ENCODE measurements at places on chromosomes 5 and 9.

GRCh38 chr9:114395334-114395617 lies 7.5 kb upstream of the AKNA start:
- H3K27me3 ChIP-seq, result no peaks in the 10 kb centered on the region
- peak overlapping the region; percentile 69 for H3K27ac ChIP-seq
- H3K36me3 ChIP-seq, result peaks cover 6% of the 10 kb centered on the region
- peak overlapping the region; percentile 32 for H3K4me3 ChIP-seq

GRCh38 chr9:137988051-137988450 lies 110.5 kb downstream of the CACNA1B start:
- H3K4me1 ChIP-seq, result no peaks in the 10 kb centered on the region
- H3K27me3 ChIP-seq, result peaks cover 4% of the 10 kb centered on the region
- H3K36me3 ChIP-seq, result no peaks in the 10 kb centered on the region

- DNase-seq, result no peak
- no peak overlapping the region for H3K4me3 ChIP-seq
- H3K27me3 ChIP-seq, result no peaks in the 10 kb centered on the region
- no peaks in the 10 kb centered on the region for H3K36me3 ChIP-seq
Observed at GRCh38 chr5:98641671-98642070, 131.8 kb upstream of the RGMB start.

DNA sequence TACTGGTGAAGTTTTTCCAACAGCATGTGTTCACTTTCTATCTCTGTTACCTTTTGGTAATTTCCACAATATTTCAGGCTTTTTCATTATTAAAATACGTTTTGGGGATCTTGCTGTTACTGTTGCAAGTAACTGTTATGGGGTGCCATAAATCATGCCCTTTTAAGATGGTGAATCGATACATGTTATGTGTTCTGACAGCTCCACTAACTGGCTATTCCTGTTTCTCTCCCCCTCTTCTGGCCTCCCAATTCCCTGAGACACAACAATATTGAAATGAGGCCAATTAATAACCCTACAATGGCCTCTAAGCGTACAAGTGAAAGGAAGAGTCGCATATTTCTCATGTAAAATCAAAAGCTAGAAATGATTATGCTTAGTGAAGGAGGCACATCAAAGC lies 13.1 kb upstream of the MSH3 start:
- peaks cover 2% of the 10 kb centered on the region for H3K4me1 ChIP-seq
- no peak overlapping the region for H3K27ac ChIP-seq
- no peak overlapping the region for H3K4me3 ChIP-seq

DNA sequence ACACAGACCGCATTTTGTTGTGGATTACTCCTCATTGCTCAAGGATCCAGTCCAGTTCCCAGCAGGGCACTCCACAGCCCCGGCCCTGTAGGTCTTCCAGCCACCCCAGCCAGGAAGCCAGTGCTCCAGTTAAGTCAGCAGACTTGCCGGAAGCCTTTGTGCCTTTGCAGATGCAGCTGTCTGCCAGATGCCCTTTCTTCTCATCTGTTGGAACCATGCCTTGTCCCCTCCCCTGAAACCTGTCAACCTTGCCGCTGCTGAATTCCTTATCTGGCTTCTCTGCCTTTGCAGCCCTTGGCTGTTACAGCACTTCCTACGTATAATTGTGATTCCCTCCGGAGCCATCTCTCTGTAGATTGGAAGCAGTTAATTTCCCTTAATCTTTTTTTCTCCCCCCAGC lies 28.4 kb downstream of the PSAT1 start:
- H3K27me3 ChIP-seq, result no peaks in the 10 kb centered on the region
- no peak for DNase-seq
- peak overlapping the region; percentile 71 for H3K27ac ChIP-seq
- H3K4me1 ChIP-seq, result peaks cover 25% of the 10 kb centered on the region
- no peak overlapping the region for H3K4me3 ChIP-seq
- peaks cover 53% of the 10 kb centered on the region for H3K36me3 ChIP-seq

GRCh38 chr5:122907276-122907675 lies 61.9 kb downstream of the SNX24 start:
- H3K4me3 ChIP-seq, result no peak overlapping the region
- DNase-seq, result no peak
- peaks cover 11% of the 10 kb centered on the region for H3K4me1 ChIP-seq
- H3K36me3 ChIP-seq, result no peaks in the 10 kb centered on the region

DNA sequence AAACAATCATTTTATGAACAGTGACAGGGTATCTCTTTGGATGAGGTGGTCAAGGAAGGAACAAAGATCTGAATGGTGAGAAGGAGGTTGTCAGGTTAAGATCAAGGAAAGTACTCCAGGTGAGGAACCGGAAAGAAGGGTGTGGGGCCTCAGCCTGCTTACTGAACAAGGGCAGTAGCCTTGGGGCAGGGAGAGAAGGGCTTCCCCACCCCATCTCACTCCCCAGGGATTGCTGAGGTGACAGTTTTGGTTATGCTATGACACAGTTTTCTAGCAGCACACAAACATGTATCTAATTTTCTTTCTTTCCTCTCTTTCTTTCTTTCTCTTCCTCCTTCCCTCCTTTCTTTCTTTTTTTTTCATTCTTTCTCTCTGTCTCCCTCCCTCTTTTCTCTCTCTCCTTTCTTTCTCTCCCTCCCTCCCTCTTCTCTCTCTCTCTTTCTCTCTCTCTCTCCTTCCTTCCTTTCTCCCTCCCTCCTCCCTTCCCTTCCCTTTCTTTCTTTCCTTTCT lies 4.1 kb upstream of the HDHD3 start:
- peaks cover 1% of the 10 kb centered on the region for H3K4me1 ChIP-seq
- no peak overlapping the region for H3K27ac ChIP-seq
- no peak overlapping the region for H3K4me3 ChIP-seq

DNA sequence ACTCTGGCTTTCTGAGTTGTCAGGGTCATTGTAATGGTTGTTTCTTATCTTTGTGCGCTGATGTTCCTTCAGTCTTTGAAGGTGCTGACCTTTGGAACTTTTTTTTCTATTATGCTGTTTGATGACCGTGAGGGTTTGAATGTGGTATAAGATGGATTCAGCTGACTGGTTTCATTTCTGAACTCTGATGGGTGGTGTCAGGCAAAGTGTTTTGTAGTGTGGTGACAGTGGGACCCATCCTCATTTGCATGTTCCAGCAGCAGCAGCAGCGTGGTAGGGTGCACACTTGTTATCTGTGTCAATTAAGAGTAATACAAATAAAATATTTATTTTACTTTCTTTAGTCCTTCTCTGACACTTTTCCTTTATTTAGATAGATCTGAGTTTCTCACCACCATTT lies 227.7 kb upstream of the PRR16 start:
- H3K4me3 ChIP-seq, result no peak overlapping the region
- no peaks in the 10 kb centered on the region for H3K4me1 ChIP-seq
- no peak overlapping the region for H3K27ac ChIP-seq
- peaks cover 60% of the 10 kb centered on the region for H3K27me3 ChIP-seq
- DNase-seq, result no peak

- no peaks in the 10 kb centered on the region for H3K4me1 ChIP-seq
- no peak overlapping the region for H3K27ac ChIP-seq
- DNase-seq, result no peak
- H3K27me3 ChIP-seq, result no peaks in the 10 kb centered on the region
- no peaks in the 10 kb centered on the region for H3K36me3 ChIP-seq
Observed at GRCh38 chr5:124302533-124302932, 443.9 kb downstream of the ZNF608 start.

- H3K27ac ChIP-seq, result peak overlapping the region; percentile 92
- H3K36me3 ChIP-seq, result peaks cover 40% of the 10 kb centered on the region
- H3K4me1 ChIP-seq, result peaks cover 43% of the 10 kb centered on the region
- no peak overlapping the region for H3K4me3 ChIP-seq
- no peaks in the 10 kb centered on the region for H3K27me3 ChIP-seq
Observed at GRCh38 chr9:124306098-124306735, 48.5 kb downstream of the NEK6 start.

DNA sequence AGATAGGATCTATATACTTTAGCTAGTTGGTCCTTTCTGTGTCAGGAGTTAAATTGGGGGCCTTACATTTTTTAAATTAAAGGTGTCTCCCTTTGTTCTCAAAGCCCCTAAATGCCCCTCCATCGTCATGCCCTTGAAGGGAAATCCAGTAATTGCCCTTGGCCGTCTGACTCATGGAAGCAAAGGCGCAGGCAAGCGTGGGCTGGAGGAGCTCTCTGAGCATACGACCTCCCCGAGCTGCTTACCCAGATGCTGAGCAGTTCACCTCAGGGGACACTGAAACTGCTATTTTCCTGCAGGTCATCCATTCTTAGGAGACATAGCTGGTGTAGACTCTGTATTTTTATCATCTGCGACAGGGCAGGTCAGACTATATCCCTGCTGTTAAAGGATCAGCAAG lies 23.0 kb downstream of the PCSK1 start:
- H3K4me3 ChIP-seq, result no peak overlapping the region
- no peaks in the 10 kb centered on the region for H3K36me3 ChIP-seq
- H3K27me3 ChIP-seq, result peaks cover 13% of the 10 kb centered on the region
- peaks cover 17% of the 10 kb centered on the region for H3K4me1 ChIP-seq

DNA sequence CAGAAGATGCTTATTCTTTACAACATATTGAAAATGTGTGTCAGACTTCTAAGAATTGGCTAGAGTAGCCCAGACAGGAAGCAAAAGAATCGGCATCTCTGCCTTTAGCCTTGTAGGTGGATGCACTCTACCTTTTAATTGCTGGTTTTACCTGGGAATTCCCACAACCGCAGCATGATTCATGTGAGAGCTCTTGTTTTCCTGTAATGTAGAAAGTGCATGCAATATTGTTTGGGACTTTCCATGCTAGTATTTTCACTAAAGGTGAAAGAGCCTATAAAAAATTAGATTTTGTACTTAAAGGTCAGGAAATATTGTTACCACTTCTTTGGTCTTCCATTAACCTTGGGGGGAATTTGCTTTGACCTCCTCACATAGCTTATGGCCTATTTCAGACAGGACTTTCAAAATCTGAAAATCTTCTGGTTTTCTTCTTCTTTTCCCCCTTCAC lies 89.8 kb downstream of the NTRK2 start:
- no peak overlapping the region for H3K27ac ChIP-seq
- peaks cover 11% of the 10 kb centered on the region for H3K36me3 ChIP-seq
- H3K4me1 ChIP-seq, result peaks cover 13% of the 10 kb centered on the region
- no peak overlapping the region for H3K4me3 ChIP-seq
- no peaks in the 10 kb centered on the region for H3K27me3 ChIP-seq

DNA sequence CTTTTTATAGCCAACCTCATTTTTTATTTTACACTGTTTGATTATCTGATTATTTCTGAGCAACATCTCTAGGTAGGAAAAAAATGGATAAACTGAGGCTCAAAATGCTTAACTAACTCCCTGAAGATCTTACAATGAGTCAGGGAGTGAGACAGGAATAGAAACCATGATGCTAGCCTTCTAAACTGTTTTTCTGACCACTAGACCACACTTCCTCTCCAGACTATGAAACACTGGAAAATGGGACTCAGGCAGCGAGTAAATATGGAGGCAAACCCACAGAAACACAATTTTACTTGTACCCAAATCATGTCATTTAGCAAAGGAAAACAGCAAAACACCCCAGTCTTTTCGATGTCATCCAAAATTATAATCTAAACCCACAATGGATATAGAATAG lies 129.9 kb upstream of the ANKH start:
- H3K4me1 ChIP-seq, result peaks cover 2% of the 10 kb centered on the region
- H3K36me3 ChIP-seq, result no peaks in the 10 kb centered on the region
- peaks cover 73% of the 10 kb centered on the region for H3K27me3 ChIP-seq

GRCh38 chr9:93814077-93814956 lies 140.8 kb downstream of the BARX1 start:
- H3K4me1 ChIP-seq, result no peaks in the 10 kb centered on the region
- peaks cover 25% of the 10 kb centered on the region for H3K27me3 ChIP-seq
- H3K27ac ChIP-seq, result no peak overlapping the region
- H3K36me3 ChIP-seq, result no peaks in the 10 kb centered on the region

- no peak for DNase-seq
- H3K27me3 ChIP-seq, result no peaks in the 10 kb centered on the region
- no peak overlapping the region for H3K27ac ChIP-seq
- no peaks in the 10 kb centered on the region for H3K4me1 ChIP-seq
Observed at GRCh38 chr5:122707796-122708195, 67.1 kb upstream of the SNX2 start.

DNA sequence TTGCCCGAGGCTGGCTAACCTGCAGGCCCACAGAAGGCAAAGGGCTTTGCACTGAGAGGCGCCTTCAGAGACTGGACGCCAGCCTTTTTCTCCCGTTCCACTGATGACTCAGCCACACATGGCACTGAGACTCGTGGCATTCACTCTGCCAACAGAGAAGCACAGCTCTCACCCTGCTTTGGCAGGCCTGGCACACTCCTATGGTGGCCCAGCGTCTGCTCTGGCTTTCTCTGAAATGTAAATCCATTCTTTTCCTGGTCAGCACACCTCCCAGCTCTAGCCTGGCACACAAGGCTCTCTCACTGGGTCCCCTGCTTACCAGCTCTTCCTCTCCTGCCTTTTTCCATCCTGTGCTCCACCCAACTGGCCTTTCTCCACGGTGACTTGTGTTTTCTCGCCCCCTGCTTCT lies 5.9 kb upstream of the MELK start:
- peak overlapping the region; percentile 87 for H3K27ac ChIP-seq
- no peak overlapping the region for H3K4me3 ChIP-seq
- no peak for DNase-seq
- H3K27me3 ChIP-seq, result no peaks in the 10 kb centered on the region

GRCh38 chr5:36670548-36670947 lies 64.1 kb downstream of the SLC1A3 start:
- H3K27ac ChIP-seq, result no peak overlapping the region
- peaks cover 15% of the 10 kb centered on the region for H3K4me1 ChIP-seq
- H3K4me3 ChIP-seq, result no peak overlapping the region
- DNase-seq, result no peak
- H3K36me3 ChIP-seq, result peaks cover 3% of the 10 kb centered on the region

DNA sequence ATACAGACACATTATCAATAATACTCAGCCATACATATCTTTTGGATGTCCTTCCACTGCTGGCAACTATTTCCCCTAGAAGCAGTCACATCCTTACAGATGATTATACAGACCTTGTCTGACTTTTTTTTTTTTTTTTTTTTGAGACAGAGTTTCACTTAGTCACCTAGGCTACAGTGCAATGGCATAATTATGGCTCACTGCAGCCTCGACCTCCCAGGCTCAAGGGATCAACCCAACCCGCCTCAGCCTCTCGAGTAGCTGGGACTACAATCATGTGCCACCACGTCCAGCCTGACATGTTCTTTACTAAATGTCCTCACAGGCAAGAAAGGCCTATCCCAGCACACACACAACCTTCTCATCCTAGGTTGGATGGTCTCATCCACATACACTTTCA lies 24.0 kb downstream of the NR6A1 start:
- peaks cover 9% of the 10 kb centered on the region for H3K4me1 ChIP-seq
- H3K27ac ChIP-seq, result no peak overlapping the region
- H3K36me3 ChIP-seq, result no peaks in the 10 kb centered on the region
- H3K27me3 ChIP-seq, result peaks cover 6% of the 10 kb centered on the region

DNA sequence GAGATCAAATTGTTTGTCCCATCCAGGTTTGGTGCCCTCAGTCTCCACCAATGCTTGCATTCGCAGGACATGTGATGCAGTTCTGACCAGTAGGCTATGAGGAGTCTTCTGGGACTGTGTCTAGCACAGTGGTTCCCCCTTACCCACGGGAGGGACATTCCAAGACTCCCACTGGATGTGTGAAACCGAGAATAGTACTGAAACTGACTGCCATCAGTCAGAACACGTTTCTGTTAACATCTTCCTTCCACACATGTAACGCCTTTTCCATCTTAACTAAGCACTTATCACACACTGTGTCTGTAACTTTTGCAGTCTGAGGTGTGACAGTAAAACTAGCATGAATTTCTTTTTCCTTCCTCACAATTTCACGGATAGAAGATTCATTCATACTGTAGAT lies 74.7 kb downstream of the PTTG1 start:
- H3K36me3 ChIP-seq, result no peaks in the 10 kb centered on the region
- peaks cover 22% of the 10 kb centered on the region for H3K27me3 ChIP-seq
- DNase-seq, result no peak
- H3K4me1 ChIP-seq, result no peaks in the 10 kb centered on the region

- no peak for DNase-seq
- no peaks in the 10 kb centered on the region for H3K27me3 ChIP-seq
- no peak overlapping the region for H3K4me3 ChIP-seq
- H3K4me1 ChIP-seq, result peaks cover 7% of the 10 kb centered on the region
Observed at GRCh38 chr9:126986506-126986951, 71.9 kb downstream of the RALGPS1 start.
